ENCODE measurements at places on chromosomes 16 and 17.
A peak's percentile ranks its signal among the peaks of the same experiment; 100 is the strongest.

- peak; percentile 25 for DNase-seq
Measured at GRCh38 chr17:35870906-35871819, 2.5 kb upstream of the HEATR9 start.

DNA sequence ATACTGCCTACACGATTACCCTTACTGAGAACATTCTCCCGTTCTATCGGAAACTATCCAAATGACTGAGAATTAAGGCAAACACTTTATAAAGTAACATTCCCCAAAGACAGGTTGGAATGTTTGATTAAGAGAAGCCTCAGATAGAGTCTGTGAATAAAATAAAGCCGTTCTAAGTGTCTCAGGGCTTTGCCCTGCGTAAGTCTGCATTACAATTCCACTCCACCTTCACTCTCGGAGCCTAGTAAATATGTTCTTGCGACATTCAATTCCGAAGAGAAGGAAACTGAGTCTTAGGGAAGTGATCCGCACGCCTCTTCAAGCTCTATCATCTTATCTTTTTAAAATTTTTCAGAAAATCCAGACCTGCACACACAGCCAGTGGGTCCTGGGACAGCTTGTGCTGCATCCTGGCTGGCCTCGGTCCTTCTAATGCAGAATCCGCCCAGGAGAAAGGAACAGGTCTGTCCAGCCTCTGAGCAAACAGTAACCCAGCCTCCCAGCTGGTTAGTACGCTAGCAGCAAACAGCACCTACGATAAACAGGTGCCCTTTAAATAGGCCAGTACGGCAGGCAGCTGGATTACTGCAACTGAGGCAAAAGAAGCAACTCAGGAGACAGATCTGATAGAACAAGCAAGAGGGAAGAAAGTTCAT, 254.1 kb upstream of the IRX3 start:
- no peak for DNase-seq

DNA sequence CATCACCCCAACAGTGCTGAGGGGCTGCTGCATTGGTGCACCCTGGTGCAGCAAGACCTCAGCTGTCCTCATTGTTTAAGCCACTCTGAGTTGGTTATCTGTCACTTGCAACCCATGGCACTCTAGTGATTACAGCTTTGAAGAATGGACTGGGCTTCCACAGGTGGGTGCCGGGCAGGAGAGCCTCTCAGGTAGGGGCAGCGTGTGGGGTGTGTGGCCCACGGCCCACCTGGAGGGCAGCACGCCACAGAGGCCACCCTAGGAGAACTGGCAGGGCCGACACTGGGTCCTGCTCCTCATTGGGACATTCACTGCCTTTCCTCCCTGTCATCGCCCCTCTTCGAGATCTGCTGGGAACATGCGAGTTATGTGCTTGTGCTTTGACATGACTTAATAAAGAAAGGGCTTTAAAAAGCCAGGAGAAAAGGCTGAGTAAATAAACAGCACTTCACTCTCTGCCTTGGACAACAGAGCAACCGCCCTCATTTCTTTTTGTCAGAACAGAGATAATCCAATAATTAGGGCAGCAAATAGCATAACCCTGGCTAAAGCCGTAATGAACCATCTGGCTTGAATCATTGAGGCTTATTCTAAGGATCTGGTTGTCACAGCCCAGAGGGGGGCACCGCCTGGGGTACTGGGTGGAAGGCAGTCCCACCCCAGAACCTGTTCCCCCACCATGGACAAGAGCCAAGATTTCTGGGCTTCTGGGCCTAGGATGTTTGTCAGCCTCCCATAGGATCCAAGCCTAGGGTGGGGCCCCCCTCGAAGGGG, 3.0 kb downstream of the DOC2B start:
- no peak for DNase-seq

DNA sequence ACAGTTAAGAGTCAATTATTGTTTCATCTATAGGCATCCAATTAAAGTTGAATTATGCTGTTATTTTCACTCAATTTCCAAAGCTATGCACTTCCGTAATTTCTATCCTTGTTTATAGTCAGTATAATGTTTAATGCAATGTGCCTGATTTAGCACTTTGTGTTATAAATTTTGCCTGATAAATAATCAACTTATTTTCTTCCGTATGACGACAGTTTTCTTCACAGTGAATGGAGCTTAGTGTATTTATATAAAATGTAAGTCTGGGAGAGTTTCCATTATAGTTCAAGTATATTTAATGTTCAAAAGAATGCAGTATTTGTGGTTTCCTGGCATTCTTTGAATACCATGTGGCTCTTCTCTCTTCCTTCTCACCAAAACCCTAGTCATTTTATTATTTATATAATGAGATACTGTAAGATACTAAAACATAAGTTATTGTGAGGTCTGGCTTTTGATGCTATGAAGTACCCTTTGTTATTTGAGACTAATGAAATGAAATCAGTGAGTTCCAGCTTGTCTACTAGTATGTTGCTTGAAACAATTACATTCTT, 240.6 kb downstream of the PRKCA start:
- no peak for DNase-seq

- peak; percentile 24 for DNase-seq
Measured at GRCh38 chr16:89060207-89060794, 33.4 kb upstream of the ACSF3 start.

- DNase-seq = no peak
Measured at GRCh38 chr16:54779549-54779948, 151.1 kb upstream of the IRX5 start.

- DNase-seq = no peak
Measured at GRCh38 chr17:82106688-82107305, 8.8 kb upstream of the FASN start.

GRCh38 chr16:964356-965035, 6.3 kb downstream of the LMF1 start:
- DNase-seq = peak; percentile 75

GRCh38 chr16:84637709-84638108, 10.6 kb upstream of the KLHL36 start:
- DNase-seq = no peak

DNA sequence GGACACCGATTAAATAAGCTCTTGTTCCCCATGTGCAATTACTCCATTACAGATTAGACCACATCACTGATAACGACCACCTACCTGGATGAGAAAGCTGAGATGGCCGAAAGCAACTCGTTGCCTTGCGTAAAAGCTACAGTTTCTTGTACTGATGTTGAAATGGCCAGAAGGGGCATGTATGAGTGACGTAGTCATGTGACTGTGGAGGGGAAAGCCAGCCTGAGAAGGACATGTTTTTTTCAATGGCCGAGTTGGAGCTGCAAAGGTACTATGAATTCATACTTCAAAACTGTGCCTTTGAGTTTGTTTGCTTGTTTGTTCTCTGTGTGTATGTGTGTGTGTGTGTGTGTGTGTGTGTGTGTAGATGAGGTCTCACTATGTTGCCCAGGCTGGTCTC, 17.0 kb upstream of the HYDIN start:
- DNase-seq = no peak

- no peak for DNase-seq
Measured at GRCh38 chr16:59188029-59188428, 453.9 kb upstream of the GOT2 start.

GRCh38 chr17:3657588-3657869, 10.8 kb downstream of the TAX1BP3 start:
- no peak for DNase-seq

- DNase-seq = no peak
Measured at GRCh38 chr17:17059301-17059890, 17.1 kb downstream of the MPRIP start.

DNA sequence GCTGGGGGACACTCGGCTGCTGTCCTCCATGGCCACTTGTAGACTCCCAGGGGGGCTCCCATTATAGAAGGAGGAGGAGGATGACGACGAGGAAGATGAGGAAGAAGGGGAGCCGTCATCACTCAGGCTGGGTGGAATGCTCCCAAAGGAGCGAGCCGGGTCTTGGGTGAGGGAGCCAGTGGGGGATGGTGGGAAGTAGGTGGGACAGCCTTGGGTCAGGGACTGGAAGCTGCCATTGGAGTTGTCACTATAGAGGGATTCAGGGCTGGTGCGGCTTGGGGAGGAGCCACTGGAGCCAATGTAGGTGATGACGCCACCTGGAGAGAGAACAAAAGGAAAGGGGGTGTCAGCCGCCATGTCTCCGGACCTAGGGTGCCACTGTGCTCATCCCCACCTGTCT, 3.3 kb downstream of the NR1D1 start:
- no peak for DNase-seq

- DNase-seq = no peak
Measured at GRCh38 chr17:77681861-77682260, 276.6 kb upstream of the TNRC6C start.

DNA sequence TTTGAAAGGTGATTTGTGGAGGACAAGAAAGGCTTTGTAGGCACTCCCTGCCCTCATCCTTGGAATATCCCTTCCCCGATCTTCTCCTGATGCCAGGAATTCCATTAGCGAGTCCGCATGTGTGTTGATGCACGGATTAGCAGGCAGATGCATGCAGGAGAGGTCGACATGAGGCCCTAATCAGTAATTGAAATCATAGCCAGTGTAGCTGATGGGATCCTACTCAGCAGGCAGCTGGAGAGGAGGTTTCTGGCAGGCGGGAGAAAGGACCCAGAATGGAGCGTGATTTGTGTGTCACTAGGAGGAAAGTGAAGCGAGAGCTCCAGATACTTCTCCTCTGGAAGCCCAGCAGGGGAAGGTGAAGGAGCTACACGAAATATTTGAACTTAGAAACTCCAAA, 196.3 kb upstream of the CDH11 start:
- no peak for DNase-seq

DNA sequence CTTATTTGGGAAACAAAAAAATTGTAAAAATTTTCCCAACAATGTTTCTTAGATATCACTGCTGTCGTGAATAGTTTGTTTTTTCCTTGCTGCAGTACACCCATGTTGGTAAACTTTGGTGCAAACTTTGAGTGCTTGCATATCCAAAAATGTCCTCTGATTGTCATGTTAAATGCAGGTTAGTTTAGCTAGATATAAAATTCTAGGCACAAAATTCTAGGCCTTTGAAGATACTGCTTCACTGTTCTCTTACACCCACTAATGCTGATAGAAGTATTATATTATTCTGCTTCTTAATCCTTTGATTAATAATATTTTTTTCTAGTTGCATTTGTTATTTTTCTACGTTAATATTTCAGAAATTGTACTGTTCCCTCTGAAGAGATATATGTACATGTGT, 16.1 kb downstream of the TOM1L1 start:
- no peak for DNase-seq

DNA sequence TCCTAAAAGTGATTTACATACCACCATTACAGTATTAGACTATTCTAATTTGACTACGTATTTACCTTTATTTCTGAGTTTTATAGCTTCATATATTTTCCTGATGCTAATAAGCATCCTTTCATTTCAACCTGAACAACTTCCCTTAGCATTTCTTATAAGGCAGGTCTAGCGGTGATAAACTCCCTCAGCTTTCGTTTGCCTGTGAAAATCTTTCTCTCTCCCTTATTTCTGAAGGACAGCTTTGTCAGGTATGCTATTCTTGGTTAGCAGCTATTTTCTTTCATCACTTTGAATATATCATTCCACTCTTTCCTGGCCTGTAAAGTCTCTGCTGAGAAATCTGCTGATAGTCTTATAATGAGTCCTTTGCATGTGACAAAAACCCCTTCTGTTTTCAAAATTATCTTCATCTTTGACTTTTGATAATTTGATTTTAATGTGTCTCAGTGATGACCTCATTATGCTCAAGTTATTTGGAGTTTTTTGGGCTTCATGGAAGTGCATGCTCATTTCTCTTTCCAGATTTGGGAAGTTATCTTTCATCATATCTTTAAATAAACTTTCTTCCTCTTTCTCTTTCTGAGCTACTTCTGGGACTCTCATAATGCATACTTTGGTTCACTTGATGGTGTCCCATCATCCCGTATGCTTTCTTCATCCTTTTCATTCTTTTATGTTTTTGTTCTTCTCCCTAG, 285.4 kb upstream of the PMFBP1 start:
- DNase-seq = no peak

DNA sequence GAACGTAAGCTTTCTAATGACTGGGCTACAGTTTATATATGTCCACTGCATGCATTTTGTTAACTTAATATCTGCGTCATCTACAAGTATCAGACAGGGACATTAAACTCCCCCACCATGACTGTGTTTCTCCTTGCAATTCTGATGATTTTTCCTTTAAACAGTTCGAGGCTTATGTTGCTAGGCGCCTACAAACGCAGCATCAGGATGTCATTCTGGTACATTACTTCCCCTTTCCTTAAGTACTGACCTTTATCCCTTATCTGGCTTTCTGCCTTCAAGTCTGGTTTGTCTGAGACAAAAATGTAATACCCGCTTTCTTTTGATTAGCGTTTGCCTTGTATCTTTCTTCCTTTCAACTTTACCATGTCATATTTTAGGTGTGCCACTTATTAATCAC, 362.4 kb downstream of the SLC39A11 start:
- no peak for DNase-seq
